ENCODE measurements at places on chromosomes 6 and 20.
A peak's percentile ranks its signal among the peaks of the same experiment; 100 is the strongest.

DNA sequence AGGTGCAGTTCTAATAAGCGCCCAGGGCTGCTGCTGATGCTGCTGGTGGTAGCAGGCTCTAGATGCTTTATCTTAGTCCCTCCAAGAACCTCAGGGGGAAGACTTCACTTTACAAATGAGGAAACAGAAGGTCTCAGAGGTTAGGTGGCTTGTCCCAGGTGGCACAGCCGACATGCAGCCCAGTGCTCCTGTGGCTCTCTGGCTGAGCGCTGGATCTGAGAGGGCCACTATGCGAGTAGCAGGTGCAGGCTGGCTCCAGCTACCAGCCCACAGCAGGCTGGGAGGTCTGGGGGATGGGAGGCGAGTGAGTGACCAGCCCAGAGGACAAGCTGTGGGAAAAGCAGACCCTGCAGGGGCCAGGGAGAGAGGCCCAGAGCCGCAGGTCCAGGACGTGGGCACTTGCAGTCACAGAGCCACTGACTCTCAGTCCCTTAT, 90.9 kb downstream of the PRND start:
- DNase-seq = peak; percentile 53

- DNase-seq = no peak
These were observed 112.1 kb downstream of the CDH4 start for GRCh38 chr20:61364147-61364546.

DNA sequence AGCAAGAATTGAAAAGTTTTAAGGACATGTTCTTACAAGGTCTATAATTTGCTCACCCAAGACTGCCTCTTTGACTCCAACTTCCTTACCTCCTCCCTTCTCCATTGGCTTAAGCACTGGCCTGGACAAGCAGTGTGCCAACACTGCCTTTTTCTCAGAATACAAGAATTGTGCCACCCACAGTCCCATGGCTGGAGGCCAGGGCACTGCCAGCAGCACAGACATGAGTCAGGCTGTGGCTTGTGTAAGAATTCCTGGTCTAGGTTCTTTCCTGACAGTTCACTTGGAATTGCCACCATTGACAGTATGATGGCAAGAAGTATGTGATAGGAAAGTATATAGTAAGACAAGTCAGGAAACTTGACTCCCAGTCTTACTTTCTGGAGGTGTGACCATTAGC, 202.7 kb upstream of the MARCKS start:
- no peak for DNase-seq

DNA sequence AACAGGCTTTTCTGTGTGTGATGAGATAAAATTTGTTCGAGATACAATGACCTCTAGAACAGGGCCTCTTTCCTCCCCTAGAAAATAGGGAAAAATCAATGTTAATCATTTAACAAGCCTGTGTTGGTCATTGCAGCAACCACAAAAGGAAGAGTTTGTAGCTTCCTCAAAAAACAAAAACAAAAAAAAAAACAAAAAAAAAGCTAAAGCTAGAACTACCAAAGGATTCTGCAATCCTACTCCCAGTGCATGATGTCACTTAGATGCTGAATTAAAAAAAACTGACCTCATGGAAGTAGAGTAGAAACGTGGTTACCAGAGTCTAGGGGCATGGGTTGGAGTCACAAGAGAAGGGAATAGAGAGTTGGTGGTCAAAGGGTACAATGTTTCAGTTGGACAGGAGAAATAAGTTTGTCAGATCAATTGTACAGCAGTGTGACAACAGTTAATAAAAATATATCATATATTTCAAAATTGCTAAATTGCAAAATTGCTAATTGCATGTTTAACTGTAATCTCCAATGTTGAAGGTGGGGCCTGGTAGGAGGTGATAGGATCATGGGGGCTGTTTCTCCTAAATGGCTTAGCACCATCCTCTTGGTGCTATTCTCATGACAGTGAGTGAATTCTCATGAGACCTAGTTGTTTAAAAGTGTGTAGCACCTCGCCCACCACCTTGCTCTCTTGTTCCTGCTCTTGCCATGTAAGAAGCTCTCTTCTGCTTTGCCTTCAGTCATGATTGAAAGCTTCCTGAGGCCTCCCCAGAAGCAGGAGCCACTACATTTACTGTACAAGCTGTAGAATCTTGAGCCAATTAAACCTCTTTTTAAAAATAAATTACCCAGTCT, 163.4 kb upstream of the SIM1 start:
- DNase-seq = no peak

- DNase-seq = no peak
These were observed 25.8 kb downstream of the SYNDIG1 start for GRCh38 chr20:24495266-24495665.

GRCh38 chr20:1528811-1529210, 28.7 kb downstream of the SIRPD start:
- DNase-seq = no peak

DNA sequence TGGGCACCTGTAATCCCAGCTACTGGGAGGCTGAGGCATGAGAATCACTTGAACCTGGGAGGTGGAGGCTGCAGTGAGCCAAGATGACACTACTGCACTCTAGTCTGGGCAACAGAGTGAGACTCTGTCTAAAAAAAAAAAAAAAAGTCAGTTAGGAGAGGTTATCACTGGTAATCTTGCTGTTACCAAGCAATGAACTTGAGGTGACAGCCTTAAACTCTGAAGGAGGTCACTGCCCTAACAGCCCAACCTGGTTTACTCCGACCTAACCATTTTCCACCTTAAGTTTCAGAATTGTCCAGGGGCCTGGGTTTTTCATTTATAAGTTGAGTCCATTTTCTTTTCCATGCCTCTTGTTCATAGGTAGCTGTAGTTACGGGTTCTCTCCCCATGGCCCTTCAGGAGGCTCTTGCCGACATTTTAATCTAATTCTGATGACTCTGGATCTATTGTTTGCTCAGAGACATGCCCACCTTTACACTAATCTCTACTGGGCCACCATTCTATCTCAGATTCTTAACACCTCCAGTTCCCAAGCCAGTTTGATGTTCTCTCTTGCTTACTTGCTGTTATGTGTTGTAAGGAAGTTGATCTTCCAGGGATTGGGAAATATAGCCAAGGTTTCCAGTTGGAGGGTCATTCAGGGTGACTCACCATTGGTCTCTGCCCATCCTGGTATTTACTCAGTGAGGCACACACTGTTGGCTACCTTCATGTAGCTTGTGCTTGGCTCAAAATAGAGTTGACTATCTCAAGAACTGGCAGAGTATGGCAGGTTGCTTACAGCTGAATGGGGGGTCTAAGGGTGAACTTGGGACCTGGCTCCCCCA, 29.1 kb downstream of the SHLD1 start:
- no peak for DNase-seq

DNA sequence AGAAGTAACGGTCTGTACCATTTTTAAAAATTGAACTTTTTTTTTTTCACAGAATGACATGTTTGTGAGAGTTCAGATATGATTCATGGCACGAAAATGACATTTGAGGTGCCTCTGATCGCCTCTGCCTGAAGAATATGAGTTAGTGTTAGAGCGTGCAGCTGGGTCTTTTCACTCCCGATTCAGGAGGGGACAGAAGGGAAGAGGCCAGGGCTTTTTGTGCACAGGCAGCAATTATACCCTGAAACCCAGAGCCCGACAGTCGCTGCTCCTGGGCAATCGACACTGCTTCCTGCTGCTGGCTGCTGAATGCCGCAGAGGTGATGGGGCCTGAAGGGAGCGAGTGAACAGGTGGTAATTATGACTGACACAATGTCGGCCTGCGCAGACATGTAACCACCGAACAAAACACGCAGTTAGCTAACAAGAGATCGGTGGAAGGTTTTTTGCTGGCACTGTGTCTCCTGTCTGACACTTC, 652.0 kb upstream of the NOX3 start:
- no peak for DNase-seq

DNA sequence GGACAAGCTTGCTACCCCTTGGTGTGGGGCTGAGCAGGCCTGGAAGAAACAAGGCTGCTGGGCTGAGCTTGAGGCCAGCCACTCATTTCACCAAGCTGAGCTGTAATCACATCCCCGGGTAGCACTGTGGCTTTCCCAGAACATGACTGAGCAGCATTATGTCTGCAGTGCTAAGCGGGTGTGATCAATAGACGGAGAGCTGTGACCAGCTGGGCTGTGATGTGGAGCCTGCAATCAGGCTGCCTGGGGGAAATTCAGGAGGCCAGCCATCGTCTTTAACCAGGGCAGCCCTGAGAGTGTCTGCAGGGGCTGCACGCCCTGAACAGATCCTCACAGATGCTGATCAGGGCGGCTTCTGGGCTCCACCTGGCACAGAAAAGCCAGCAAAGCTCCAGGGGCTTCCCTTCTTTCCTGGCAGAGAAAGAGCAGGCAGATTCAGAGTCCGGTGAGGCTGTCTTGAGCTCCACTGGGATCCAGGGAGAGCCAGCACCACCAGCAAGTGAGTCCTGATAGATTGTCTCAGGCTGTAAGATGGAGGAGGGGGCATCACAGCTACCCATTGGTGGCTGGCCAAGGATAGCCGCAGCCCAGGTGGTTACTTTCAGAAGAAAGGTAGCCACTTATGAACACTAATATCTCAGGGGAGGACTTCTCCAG, 165.9 kb downstream of the NRN1 start:
- no peak for DNase-seq

GRCh38 chr6:73028124-73028766, 197.1 kb downstream of the KHDC1L start:
- peak; percentile 6 for DNase-seq

DNA sequence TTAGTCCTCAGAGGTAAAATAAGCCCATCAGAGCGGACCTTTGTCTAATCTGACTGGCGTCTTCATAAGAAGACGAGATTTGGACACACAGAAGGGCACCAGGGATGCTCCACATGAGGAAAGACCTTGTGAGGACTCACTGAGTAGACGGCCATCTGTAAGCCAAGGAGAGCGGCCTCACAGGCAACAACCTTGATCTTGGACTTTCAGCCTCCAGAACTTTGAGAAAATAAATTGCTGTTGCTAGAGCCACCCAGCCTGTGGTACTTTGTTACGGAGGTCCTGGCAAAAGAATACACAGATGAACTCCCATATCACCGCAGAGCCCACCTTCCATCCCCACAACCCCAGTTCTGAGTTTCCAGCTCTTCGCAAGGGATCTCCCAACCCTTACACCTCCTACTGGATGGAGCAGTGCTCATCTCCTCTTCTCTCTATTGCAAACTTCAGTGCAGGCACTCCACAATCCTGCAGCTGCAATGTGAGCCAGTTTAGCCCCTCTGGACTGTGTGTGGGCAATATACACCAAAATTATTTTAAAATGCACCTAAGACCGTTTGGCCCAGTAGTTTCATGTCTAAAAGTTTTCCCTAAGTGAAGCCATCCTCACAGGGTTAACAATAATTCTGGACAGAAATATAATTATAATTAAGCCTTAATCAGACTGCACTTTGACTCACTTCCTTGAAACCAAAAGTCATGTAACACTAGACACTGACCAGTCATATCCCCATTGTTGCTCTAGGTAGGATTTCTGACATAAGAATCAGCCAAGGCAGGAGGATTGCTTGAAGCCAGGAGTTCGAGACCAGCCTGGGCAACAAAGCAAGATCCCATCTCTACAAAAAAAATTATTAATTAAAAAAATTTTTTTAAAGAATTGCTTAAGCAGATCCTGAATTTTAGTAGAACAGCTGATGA, 8.8 kb upstream of the TRIM31 start:
- DNase-seq = no peak

DNA sequence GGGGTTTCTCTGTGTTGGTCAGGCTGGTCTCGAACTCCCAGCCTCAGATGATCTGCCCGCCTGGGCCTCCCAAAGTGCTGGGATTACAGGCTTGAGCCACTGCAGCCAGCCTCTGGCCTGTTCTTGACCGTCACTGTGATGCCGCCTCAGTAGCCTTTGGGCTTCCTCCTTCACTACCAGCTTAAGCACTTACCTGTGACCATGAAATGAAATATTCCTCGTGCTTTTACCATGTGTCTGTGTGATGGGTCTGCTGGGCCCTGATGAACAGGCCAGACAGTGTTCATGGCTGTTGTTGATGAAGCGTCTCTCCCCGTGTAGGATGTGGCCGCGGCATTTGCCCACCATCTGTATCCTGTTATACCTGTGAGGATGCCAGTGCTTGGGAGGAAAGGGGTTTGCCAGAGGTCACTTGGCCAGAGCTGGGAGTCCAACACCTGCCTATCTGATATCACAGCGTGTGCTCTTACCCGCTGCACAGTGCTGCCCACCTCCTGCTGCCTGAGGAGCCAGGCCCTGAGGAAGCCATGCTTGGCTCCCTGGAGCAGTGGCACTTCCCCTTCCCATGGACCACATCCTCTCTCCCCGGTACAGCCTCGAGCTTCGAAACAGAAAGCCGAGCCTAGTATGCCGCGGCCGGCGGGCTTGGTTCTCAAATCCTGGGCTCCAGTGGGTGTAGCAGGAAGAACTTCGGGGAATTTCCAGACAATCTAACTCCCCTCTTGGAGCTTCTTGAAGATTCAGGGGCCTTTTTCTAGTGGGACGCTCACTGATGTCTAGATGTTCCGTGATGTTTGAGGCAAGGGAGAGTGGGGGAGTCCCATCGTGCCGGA, 167.9 kb downstream of the ZDHHC14 start:
- DNase-seq = no peak

GRCh38 chr20:62787866-62788265, 8.4 kb upstream of the MRGBP start:
- no peak for DNase-seq

DNA sequence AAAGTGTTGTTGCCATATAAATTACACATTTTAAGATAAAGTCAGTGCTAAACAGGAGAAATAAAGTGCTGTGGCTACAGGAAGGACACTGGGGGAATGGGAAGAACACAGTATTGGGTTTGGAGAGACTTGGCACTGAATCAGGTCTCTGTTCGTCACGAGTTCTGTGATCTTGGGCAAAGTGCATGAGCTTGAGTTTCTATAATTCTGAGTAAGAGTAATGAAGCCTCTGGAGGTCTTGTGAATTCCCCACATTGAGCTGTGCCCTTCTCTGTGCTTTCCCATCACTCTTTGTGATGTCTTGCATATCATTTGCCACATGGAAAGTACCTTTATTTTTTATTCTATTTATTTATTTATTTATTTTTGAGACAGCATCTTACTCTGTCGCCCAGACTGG, 16.8 kb upstream of the EEF1A1 start:
- no peak for DNase-seq

DNA sequence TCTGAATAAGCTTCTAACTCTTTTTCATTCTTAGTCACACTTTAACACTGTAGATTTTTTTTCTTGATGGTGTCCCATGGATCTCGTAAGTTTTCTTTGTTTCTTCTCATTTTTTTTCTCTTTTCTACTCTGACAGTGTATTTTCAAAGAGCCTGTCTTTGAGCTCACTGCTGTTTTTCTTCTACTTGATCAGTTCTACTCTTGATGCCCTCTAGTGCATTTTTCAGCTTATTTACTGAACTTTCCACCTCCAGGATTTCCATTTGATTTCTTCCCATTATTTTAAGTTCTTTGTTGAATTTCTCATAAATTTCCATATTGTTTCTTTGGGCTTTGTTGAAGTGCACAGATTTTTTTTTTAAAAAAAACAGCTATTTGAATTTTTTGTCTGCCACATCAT, 2641.1 kb upstream of the DEFB115 start:
- no peak for DNase-seq

- no peak for DNase-seq
These were observed 204.2 kb downstream of the TBC1D7 start for GRCh38 chr6:13124131-13124530.

GRCh38 chr20:20251317-20251716, 116.6 kb upstream of the INSM1 start:
- DNase-seq = no peak

- no peak for DNase-seq
These were observed 688.2 kb downstream of the TBC1D32 start for GRCh38 chr6:120646101-120646500.

GRCh38 chr6:45930420-45931040, 85.1 kb downstream of the CLIC5 start:
- peak; percentile 70 for DNase-seq

GRCh38 chr20:33023439-33024242, 7.8 kb upstream of the BPIFB6 start:
- DNase-seq = no peak

All from hematopoietic multipotent progenitor cell treated with erythropoietin and hydrocortisone succinate and interleukin-3 and kit ligand, for 6 days (in vitro differentiated cells).